Activated naive CD4-positive, alpha-beta T cell treated with anti-CD3 and anti-CD28 coated beads, Interleukin-2, amount 50 U/mL, for 16 hours (primary cell): ENCODE measurements at places on chromosomes 13 and 19.

DNA sequence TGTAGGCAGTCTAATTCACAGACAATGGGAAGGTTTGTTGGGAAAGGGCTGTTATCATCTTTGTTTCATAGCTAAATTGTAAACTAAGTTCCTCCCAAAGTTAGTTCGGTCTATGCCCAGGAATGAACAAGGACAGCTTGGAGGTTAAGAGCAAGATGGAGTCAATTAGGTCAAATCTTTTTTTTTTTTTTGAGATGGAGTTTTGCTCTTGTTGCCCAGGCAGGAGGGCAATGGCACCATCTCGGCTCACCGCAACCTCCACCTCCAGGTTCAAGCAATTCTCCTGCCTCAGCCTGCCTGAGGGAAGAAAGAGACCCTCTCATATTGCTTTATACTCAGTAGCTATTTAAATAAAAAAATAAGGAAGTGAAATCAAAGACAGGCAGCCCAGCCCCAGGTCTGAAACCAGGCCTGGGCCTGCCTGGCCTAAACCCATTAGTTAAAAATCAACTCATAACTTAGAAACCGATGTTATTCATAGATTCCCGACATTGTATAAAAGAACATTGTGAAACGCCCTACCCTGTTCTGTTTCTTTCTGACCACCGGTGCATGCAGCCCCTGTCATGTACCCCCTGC lies 297.4 kb upstream of the SGCG start:
- no peak for DNase-seq

- no peak for DNase-seq
Observed at GRCh38 chr19:13076787-13077186, 25.9 kb downstream of the LYL1 start.

DNA sequence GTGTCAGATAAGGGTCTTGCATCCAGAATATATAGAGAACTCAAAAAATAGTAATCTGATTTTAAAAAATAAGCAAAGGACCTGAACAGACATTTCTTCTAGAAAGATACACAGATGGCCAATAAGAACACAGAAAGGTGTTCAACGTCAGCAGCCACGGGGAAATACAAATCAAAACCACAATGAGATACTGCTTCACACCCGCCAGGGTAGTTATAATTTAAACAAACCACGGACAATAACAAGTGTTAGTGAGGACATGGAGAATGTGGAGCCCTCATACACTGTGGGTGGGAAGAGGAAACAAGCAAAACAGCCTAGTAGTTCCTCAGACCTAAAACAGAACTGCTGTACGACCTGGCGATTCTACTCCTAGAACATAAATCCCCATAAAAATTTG lies 26.7 kb upstream of the NAPA start:
- DNase-seq: no peak

- no peak for DNase-seq
Observed at GRCh38 chr13:43124490-43124889, 101.1 kb downstream of the DNAJC15 start.

DNA sequence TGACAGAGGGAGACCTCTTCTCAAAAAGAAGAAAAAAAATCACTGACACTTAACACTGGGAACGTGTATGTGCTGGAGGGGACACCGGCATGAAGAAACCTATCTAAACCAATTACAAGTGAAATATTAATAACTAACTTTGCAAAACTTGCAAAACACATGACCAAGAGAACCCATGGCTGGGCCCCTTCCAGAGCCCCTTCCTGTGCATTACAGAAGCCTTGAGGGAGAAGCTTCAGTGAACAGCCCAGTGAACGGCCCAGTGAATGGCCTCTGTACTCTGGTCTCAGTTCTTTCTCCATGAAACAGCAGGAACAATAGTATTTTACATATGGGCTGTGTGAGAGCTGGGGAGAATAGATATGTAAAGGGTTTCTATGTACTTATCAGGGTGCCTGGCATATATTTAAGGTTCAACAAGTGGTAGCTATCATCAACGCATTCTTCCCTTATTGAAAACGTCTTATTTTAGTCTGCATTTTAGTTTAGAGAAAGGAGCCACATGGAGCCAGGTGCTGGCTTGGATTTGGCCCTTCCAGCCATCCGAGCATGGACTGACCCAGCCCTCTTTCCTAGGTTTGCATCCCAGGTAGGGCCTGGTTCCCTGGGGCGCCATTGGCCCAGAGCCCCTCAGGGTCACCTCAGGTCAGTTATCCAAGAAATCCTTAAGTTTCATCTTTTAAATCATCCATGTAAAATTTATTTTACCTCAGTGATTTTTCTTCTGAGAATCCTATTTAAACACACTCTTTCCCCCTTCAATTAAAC lies 54.5 kb downstream of the CCDC70 start:
- no peak for DNase-seq

- DNase-seq: peak; percentile 37
Observed at GRCh38 chr19:56076498-56076897, 44.6 kb downstream of the ZNF787 start.

DNA sequence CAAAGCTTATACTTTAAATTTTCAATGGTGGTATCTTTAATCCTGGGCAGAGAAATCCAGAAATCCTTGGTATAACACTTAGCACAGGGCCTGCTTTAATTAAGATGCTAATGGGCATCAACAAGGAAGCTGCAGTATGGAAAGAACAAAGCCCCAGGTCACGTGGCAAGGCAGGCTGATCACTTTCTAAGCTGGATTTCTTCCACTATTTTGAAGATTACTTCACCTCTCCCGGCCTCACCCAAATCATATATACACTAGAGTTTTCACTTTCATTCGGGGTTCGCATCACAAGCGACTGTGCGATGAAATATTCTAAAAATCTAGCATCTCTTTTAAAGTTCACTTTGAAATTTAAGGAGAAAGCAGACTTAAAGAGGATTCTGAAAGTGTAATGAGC lies 71.8 kb downstream of the STARD13 start:
- no peak for DNase-seq

DNA sequence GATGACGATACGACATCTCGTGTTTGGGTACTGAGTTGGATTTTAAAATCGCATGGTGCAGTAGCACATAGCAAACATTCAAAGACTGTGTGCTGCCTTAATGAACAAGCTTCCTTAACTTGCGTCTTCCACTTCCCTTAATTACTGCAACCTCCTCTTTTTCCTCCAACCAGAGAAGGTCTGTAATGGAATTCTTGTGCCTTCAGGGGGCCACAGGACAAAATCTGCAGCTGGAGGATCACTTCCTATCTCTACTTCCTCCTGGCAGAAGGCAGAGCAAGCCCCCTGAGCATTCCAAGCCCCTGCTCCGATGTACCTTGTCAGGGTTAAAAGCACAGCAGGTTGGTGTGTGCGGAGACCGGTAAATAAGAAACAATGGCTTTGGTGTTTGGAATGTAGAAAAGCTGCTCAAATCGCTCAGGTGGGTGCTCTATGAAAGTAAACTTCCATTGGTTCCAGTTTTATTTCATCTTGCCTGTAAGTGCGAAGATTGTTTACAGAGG lies 151.3 kb upstream of the UQCRFS1 start:
- DNase-seq: no peak

DNA sequence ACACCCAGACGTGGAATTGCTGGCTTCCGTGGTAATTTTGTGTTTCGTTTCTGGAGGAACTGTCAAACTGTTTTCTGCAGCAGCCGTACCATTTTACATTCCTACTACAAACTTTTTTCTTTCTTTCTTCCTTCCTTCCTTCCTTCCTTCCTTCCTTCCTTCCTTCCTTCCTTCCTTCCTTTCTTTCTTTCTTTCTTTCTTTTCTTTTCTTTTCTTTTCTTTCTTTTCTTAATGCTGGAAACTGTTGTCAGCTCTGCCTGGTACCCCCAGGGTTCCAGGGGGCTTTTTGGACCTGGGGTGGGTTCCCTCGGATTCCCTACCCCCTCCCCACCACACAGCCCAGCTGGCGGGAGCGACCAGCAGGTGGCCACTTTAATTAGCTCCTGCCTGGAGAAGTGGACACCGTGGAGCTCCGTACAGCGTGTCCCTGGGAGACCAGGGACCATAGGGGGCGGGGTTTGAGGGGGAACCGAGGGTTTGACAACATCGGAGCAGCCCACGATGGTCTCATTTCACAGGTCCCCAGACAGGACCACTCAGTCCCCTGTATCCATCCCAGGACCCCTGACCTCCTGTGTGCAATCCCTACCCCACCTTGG lies 24.4 kb downstream of the CELF5 start:
- DNase-seq: no peak

- no peak for DNase-seq
Observed at GRCh38 chr19:906480-906879, 6.5 kb downstream of the R3HDM4 start.

- peak; percentile 51 for DNase-seq
Observed at GRCh38 chr19:15464394-15465385, at the start of gene RASAL3. RASAL3 (minus strand) TSS chr19:15464544; CDS start chr19:15464358, 186 bp downstream.

- DNase-seq: no peak
Observed at GRCh38 chr13:60332682-60333081, 64.3 kb upstream of the TDRD3 start.

GRCh38 chr13:73428706-73429105 lies 369.9 kb downstream of the KLF5 start:
- no peak for DNase-seq

DNA sequence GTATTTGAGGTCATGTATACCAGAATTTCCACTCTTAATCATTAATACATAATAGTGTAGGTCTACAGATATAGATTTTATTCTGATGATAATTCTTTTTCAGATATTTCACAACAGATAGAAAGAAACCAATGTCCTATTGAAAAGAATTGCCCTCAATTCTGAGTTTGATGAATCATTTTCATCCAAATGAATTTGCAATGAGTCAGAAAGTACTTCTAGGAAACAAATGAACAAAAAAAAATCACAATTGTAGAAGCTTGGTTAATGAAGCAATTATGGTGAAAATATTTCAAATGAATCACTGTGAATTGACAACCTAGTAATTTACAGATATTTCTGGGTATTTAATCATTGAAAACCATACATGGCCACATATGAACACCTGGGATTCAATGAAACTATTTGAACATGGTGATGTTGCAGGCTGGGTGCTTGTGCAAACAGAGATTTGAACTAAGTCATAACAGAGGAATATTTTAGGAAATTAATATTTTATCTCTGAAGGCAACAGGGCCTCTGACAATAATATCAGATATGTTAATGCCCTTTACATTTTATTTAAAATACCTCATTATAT lies 360.9 kb downstream of the SLITRK5 start:
- no peak for DNase-seq

DNA sequence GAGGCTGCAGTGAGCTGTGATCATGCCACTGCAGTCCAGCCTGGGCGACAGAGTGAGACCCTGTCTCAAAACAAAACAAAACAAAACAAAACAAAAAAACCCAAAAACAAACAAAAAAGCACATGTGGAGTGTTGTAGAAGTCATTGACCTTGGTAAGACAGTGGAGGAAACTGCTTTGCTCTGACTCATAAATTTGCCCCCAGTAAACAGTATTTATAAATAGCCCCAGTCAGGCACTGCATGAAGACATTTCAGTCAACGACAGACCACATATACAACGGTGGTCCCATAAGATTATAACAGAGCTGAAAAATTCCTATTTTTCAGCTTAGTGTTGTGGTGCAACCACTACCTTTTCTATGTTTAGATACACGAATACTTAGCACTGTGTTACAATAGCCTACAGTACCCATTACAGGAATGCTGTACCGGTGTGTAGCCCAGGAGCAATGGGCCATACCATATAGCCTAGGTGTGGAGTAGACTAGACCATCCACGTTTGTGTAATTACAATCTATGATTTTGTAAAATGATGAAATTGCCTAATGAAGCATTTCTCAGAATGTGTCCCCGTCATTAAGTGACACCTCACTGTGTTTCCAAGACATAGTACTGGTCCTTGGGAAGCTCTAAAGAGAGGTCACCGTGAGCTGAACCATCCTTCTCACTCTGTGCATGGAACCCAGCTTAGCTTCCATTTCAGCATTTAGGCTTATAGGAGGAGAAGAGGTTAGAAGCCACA lies 1.1 kb downstream of the ARL11 start:
- DNase-seq: no peak

DNA sequence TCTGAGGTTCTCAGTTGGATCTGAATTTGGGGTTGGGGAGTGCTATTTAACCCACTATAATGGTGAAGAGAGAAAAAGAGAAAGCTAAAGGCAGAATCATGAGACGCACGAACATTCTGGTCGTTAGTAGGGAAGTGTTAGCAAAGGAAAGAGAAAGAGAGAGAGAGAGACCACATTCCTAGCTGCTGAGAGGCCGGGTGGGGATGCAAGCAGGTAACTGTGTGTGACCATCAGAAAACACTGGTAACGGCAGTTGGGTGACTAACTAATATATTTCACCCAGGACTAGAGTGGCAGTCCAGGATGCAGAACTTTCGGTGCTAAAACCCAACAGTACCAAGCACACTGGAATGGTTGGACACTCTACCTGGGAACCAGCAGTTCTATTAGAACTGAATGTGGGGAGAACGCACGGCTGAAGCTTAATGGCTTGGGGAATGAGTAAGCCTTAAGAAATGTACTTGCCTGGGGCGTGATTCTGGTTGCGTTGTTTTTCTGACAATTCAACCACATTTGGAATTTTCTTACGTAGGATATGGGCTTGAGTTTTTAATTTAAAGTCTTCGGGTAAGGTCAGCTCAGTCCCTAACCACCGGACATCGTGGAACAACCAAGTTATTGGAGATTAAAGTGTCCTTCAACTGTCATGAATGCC lies 130.2 kb downstream of the DNAJC15 start:
- no peak for DNase-seq

GRCh38 chr13:25840931-25841330 lies 210.9 kb downstream of the SHISA2 start:
- no peak for DNase-seq

DNA sequence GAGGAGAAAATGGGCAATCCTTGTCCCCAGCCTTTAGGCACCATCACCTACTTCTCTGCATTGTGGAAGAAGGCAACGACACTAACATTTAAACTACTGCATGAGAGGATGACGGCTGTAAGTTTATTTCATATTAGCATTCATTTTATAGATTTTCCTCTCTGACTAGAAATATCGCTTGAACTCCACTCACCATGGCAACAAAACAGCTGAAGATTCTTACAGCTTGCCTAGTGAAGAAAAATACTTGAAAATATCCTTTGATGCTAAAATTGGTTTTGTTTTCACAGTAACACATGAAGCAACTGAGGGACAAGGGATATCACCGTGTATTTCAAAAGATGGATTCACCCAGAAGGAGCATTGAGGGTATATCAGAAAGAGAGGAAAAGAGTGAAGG lies 284.3 kb downstream of the LIG4 start:
- no peak for DNase-seq

GRCh38 chr13:79427883-79428282 lies 21.8 kb upstream of the RBM26 start:
- no peak for DNase-seq
